Activated CD8-positive, alpha-beta memory T cell treated with anti-CD3 and anti-CD28 coated beads, Interleukin-2, amount 10 ng/mL, durations not matched to agents 7 days and 5 days (primary cell): ENCODE measurements at places on chromosomes 16 and 17. TPM values are rescaled to one million over a fixed set of nuclear protein-coding genes. Genes with fewer than 3 reads are reported as not detected.
A peak's percentile ranks its signal among the peaks of the same experiment; 100 is the strongest.

GRCh38 chr17:49434821-49435670, 20.4 kb upstream of the PHB1 start:
- peak; percentile 64 for DNase-seq

DNA sequence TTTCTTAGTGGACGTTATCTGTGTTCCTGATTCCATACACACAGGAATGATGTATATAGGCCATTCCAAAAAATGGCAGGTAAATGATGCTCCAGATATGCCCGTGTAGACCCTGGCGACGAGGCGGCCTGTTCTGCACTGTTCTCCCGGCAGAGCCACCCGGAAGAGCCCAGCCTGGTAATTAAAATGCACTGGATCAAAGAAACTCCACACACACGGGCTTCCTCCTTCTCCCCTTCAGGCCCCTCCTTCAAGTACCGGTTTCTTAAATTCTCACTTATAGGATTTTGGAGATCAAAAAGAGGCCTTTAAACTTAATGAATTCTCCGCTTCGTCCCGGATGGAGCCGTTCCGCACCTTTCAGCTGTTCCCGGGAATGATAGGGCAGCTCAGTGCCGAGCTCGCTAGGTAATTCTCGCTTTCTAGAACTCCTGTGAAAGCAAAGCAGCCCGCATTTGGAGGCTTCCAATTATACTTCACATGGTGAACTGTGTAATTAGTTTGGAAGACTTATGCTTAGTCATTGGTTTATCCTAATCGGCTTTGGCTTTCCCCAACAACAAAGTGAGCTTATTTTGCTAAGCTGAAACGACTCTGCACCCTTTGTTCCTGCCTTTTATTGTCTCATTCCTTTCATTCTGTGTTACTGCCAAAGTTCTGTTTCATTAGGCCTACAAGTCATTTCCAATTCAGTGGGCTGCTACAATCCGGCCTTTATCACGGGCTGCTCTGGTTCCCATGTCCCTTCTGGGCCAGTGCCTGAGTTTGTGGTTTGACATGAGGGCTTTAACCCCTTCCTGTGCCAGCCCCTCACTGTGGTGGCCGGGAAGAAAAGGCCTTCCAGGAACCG, 150.0 kb downstream of the MSI2 start:
- no peak for DNase-seq

- DNase-seq: no peak
Observed at GRCh38 chr16:66849021-66849420, 4.8 kb downstream of the CA7 start.

Gene STX1B
- total RNA-seq: 3.6 TPM

DNA sequence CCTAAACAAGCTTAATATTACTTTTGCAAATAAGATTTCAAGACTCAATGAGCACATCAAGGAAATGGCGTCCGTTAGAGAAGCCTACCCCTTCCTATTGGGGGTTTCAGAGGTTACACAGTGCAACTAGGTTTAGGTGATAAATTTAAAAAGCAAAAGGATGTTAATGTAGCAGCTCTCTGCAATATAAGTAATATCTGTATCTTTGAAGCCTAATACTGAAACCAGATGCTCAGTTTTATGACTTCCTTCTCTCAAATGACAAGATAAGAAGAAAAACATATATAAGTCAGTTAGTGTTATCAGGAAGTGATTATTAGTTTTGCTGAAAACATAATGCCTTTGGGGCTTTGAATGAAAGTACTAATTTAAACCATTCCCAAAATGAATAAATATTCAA, 54.3 kb upstream of the MED13 start:
- DNase-seq: no peak

Gene CCL2
- total RNA-seq: 0.73 TPM

DNA sequence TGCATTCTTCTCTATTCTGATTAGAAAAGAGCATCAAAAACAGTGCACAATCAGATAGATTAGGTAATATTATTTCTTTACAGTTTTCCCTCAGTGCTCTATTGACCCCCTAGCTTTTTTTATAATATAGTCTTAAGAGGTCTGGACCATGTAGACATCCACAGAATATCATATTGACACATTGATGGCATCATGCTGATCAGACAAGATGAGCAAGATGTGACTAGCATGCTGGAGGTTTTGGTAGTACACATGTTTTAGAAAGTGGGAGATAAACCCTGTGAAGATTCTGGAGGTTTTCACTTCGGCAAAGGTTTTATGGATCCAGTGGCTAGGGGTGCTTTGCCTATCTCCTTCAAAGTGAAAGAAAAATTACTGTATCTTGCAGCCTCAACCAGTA, 2.8 kb upstream of the ABCA8 start:
- no peak for DNase-seq
